Esophagus muscularis mucosa (tissue), 4 donors: ENCODE measurements at places on chromosomes 1 and 21. TPM values are rescaled to one million over a fixed set of nuclear protein-coding genes. Genes with fewer than 3 reads are reported as not detected.

GRCh38 chr1:181087400-181087901, 1.0 kb upstream of the IER5 start:
- DNase-seq = no peak

- no peak for DNase-seq
Measured at GRCh38 chr1:204615881-204616280, 69.7 kb downstream of the LRRN2 start.

DNA sequence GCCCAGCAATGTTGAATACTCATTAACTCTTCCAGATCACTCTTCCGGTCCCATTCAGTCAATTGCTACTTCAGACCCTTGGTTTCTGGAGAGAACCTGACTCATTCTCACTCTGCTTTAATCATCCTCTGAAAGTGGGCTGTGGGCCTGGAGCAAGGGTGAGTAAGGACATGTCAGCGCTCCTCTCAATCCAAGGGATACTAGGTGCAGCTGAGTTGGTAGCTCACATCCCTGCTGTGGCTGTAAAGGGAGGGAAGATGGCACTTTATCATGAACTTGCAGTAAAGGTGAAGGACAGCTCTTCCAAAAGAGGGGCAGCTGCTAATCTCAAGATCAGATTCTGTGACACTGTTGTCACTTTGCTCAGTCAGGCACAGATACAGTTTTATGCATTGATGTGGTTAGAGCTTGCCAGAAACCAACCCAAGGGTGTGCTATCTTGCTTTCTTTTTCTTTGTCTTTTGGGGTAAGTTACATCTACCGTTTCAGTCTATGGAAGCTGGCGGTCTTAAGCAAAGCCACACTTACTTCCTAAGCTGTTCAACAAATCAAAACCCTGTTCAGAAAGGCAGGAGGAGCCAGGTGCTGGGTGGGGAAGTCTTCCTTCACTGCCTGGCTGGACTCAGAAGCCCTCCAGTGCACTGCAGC, 26.5 kb upstream of the NTPCR start:
- no peak for DNase-seq

- DNase-seq = no peak
Measured at GRCh38 chr1:2507744-2508155, 18.6 kb downstream of the PANK4 start.

DNA sequence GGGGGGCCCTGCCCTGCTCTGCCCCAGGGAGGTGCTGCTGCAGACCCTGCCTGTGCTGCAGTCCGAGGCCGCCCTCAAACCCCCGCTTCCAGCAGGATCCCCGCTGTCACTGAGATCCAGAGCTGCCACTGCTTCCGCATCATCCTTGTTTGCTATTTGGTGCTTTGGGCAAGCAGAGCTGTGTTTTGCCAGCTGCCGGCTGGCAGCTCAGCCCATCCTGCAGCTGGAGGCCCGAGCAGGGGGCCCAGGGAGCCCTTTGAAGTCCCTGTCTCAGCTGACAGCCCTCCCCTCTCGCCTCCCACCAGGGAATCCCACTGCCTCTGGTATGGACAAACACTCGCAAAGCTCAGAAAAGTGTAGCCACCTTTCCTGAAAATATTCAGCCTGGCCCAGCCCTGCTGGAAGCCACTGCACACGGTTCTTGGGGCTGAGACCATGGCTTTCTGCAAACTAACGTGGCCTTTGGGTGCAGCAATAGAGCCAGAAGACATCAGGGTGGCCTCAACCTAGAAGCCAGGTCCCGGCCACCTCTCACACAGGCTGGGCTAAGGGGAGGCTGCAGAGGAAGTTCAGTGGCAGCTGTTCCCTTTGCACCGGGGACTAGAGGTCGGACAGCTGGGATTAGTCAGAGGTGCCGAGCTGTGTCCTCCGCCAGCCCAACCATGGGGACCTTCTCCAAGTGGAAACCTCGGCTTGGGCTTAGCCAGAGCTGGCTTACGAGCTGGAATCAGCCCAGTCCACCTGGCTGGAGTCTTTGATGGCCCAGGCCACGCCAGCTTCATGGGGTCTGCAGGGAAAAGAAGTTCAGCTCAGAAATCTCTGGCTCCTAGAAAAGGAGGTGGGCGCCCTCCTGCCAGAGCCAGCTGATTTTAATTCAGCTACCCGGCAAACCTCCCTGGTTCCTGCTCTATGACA, 107.1 kb downstream of the SPSB1 start:
- DNase-seq = no peak

DNA sequence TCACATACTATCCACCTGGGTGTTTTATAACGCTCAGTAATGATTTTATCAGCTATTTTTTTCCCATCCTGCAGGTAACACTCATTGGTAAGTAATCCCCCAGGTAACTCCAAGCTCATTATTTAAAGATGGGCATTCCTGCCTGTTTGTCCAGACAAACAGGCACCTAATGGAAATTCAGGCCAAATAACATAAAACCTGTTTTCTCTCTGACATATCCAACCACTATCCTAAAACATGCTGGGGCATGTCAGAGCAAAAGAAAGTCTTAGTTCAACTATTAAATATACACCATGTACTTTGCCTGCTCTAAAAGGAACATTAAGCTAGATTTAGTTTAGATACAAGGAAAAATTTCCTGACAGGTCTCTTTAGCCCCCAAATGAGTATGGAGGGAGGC, 987.7 kb downstream of the TTLL7 start:
- DNase-seq = no peak

DNA sequence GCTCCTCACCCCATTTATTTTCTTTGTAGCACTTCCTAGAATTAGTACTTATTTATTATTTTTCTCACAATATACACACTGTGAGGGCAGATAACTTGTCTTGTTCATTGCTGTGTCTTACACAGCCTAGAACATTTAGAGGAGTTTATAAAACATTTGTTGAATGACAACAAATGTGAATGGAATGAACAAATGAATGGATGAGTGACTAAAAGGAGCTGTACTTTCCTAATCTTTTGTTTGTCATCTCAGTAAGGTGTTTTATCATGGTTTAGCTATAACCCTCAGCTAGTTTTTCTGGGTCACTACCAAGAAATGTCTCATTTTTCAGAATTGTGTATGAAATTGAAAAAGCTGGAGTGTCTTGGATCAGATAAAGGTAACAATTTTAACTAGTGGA, 239.3 kb upstream of the KCNK2 start:
- no peak for DNase-seq

DNA sequence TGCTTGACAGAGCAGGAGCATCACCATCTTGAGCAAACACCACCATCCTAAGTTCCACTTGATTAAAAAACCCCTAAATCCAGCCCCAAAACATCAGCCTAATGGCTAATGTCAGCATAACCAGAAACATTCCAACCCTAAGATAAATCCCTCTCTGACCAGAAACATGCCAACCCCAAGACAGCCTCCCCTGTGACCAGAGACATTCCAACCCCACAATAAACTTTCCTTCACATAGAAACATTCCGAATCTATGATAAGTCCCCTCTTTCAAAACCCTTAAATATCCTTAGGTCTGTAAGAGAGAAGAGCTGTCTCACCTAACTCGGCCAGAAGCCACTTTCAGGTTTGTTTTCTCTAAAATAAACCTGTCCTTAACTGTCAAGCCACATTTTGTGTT, 17.4 kb upstream of the SLC2A5 start:
- no peak for DNase-seq

DNA sequence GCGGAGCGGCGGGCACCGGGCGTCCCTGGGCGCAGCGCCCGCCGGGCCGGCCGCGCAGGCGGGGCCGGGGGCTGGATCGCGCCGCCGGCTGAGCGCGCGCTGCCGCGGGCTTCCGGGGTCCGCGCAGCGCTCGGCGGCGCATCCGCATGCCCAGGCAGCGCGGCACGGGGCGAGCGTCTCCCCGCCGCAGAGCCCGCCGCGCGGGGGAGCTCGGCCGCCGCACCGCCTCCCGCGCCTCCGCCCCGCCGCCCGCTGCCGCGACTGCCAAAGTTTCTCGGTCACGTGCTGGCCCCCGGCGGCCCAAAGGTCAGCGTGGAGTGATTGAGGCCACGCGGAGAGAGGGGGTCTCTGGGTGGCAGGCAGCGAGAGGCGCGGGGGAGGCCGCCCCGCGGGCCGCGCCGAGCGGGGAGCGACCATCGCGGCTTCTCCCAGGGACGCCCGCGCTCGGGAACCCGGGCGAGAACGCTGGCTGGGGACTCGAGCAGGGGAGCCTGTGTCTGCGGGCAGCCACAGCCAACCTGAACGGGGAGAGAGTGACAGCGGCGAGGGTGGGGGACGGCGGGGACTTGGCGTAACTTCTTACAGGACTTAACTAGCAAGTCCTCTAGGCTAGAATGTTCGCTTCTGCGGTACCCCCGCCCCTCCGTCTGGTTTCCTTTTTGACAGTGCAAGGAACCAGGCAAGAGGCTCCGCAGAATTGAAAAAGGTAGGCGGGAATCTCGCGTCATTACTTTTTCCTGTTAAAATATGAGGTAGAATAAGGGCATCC, at the start of gene ILDR2:
Gene ILDR2 (minus strand): TSS at position 180 of the 769 bp plus-strand sequence. CDS start 272 bp downstream, outside the sequence.
- DNase-seq = peak; percentile 92

GRCh38 chr1:79109445-79109844, 102.9 kb upstream of the ADGRL4 start:
- no peak for DNase-seq

Gene EDARADD
- total RNA-seq = not detected

- no peak for DNase-seq
Measured at GRCh38 chr21:45982092-45982757, 655 bp downstream of the COL6A1 start.

- no peak for DNase-seq
Measured at GRCh38 chr1:21307663-21308305, 17.5 kb upstream of the ECE1 start.

DNA sequence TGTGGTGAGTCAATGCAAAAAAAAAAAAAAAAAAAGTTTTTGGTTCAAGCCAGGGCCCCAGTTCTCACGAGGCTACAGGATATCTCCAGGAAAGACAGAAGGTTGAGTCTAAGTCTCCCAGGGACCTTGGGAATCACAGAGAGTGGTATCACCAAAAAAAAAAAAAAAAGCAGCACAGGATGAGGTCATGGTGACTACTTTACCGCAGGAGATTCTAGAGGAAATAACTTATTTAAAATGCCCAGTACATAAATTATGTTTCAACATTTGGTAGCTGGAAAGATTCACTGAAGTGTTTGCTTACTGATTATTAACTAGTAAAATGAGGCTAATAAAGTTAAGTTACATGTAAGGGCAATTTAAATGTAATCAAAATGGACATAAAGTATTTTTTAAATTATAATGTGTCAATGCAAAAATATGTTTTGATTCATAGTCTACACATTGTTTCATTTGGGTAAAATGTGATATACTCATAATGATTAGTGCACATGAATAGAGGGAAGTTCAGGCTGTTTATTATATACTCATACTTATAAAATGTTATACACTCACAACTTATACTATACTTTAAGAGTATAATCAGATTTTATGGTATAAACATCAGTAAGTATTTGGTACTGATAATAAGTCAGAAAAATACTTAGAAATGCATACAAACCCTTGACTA, 84.1 kb downstream of the PLPPR5 start:
- no peak for DNase-seq

Gene S100A3
- 2.7 TPM for total RNA-seq

- DNase-seq = peak; percentile 99
Measured at GRCh38 chr1:1406821-1407635, at the start of gene MRPL20. Gene MRPL20 (minus strand): TSS chr1:1407293. CDS start chr1:1407217, 76 bp downstream.

Gene NTMT2
- total RNA-seq = not detected

Gene TIAM1
- total RNA-seq = 10.6 TPM

GRCh38 chr1:45405636-45406035, 65.4 kb upstream of the MUTYH start:
- no peak for DNase-seq

- no peak for DNase-seq
Measured at GRCh38 chr1:228018961-228019721, 12.3 kb downstream of the WNT3A start.

DNA sequence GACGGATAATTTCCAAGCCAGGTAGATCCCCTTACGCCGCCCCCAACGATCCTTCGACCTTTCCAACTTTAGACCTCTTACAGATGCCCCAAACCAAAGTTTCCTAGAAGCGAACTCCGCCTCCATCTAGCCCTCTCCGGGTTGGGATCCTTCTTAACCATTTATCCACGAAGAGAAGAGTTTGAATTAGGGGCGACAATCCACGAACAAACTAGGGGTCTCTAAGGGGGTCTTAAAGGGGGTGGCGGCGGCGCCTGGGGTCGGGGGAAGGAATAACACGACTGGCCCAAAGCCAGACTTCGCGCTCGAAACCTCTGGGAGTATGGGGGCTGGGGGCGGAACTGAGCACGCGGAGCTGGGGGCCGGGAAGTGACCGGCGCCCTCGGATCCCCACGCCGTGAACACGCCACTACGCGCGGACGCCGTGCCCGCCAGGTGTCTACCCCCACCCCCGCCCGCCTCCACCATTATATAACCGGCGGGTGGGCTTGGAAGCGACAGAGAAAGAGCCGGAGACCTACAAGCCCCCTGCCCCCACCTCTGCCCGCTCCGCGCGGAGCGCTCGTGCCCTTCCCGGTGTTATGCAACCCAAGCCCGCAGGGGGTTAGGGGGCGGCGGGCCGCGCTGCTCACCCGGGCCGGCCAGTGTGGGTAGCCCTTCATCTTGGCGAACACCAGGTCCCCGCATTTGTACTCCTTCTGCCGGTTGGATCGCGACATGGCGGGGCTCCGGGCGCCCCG, 594 bp downstream of the HDGF start:
- peak; percentile 93 for DNase-seq

DNA sequence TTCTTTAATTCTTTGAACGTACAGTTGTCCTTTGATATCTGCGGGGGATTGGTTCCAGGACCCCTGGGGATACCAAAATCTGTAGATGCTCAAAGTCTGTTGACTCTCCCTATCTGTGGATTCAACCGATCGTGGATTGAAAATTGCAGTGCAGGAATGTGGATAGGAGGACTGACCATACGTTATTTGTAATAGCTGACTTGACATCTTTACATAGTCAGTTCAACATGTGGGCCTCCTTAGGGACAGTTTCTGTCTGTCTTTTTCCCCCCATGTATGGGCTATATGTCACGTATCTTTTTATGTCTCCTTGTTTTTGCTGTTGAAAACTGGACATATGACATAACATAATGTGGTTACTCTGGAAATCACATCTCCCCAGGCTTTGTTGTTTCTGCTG, 204.9 kb downstream of the DYRK1A start:
- no peak for DNase-seq

GRCh38 chr1:161313554-161314200, 504 bp upstream of the SDHC start:
- DNase-seq = no peak

DNA sequence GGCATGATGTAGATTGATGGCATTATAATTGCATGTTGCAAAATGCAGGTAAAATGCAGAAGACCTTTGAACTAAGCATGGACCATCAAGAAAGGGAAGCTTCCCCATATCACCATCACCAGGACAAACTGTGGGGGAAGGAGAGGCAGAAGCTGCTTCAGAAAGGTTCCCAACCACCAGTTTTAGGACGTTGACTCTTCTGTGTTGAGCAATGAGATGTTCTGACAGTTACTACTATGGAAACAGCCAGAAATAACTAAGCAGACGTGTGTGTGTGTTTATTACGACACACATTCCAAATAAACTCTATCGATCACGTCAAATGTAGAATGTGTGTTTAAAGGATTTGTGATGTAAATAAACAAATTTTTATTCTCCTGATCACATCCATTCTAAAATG, 110.2 kb upstream of the PLD5 start:
- DNase-seq = no peak

Gene SLC9C2
- not detected for total RNA-seq

- DNase-seq = peak; percentile 24
Measured at GRCh38 chr21:39633770-39634181, 21.0 kb downstream of the B3GALT5 start.

GRCh38 chr1:10132852-10133251, 77.5 kb upstream of the KIF1B start:
- DNase-seq = no peak
